CD14-positive monocyte (primary cell): ENCODE measurements at places on chromosomes 11 and 22.
A peak's percentile ranks its signal among the peaks of the same experiment; 100 is the strongest.

DNA sequence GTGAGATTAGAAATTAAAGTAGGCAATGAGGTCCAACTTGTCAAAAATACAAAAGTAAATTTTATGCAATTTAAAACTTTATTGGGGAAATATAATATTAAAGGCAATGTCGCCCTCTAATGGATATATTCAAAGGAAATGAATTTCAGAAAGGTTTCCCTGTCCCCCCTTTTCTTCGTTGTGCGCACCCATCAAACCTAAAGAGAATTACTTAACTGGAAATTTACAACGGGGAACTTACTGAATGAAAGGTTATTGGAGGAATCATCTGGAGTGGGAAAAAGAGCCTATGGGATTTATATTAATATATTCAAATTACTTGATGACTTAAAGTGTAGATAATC is 1.7 kb upstream of the ABTB2 start:
- no peak for DNase-seq

- no peak for DNase-seq
Observed at GRCh38 chr22:24400034-24400725, 27.2 kb upstream of the ADORA2A start.

DNA sequence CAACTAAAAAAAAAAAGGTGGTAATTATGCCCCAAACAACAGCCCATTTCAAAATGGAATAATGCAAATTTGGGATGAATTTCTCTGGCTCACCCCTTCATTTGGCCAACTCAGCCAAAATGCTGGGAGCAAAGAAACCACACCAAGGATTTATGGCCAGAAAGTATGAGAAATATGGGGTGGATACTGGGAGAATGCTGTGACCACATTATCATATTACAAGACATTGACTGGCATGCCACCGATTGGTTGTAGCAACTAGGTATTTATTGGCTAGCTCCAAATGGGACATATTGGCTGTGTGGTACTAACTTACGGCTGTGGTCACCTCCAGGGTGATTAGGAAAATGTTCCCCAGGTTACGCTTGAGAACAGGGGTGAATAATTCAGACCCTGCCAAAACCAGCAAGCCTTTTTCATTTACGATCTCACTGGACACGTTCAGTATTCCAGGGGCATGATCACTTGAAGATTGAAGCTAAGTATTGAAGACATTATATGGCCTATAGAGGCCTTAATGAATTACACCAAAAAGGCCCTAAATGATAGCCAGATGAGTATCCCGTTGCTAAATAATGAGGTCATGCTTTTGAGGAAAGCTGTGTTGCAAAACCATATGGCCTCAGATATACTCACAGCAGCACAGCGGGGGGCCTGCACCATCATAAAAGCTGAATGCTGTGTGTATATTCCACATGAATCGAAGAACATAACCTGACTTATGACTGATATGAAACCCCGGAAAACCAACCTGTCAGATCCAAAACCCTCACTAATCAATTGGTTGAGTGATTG is 3.8 kb upstream of the FDX1 start:
- DNase-seq, result no peak

DNA sequence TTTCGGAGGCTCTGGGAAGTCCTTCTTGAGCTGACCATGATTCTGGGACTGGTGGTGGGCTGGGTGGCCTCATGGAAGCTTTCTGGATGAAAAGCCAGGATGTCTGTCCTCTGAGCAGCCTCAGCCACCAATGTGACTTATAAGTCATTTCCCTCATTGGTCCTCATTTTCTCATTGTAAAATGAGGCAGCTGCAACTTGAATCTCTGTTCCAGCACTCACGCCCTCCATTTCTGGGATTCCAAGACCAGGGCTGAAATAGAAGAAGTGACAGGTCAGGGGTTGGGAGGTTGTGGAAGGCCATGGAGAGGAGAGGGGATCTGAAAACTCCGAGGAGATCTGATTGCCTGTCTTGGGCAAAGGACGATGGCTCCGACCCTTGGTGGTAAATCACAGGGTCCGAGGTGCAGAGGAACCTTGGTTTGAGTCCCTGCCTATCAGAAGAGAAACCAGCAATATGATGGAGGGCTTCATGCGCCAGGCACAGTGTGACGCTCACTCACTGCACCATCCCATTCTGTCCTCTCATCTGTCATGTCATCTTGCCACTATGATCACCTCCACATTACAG is 38.3 kb downstream of the TSPAN18 start:
- DNase-seq, result no peak

- peak; percentile 78 for DNase-seq
Observed at GRCh38 chr11:114135737-114136151, 76.2 kb downstream of the ZBTB16 start.

DNA sequence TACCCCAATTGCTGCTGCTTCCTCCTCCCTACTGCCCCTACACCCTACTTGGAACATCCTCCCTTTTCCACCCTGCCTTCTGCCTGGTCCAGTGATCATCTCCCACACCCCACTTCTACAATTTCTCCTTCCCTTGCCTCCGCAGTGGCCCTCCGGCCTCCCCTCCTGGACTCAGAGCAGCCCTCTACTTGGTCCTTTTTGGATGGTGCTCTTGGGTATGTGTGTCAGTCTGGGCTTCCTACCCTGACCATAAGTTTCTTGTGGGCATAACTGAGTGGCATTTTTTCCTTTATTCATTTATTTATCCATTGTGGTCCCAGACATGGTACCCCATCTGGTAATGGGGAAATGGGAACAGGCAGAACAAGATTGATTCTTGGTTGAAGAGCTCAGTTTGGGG is 111.4 kb upstream of the NAV2 start:
- no peak for DNase-seq

DNA sequence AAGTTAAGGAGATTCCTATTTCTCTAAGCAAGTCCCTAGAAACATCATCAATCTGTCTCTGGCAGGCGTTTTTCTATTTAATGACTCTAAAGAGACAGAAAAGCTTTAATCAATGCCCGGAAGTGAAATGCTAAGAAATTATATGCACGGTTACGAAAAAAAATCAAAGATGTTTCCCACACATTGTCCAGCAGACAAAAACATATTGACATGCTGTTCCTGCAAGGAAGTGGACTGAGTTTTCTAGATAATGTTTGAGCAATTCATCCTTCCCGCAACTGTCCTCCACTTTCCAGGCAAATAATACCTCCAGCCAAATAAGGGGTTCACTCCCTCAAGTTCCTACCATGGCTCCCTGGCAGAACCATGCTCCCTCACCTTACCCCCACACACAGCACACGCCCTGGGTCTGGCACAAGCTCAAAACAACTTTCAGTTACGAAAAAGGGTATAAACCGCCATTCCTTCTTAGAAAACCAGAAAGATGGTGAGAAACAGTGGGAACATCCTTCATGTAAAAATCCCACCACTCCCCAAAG is 29.6 kb downstream of the GALNT18 start:
- no peak for DNase-seq
